ENCODE measurements at places on chromosomes 11 and 22.

GRCh38 chr11:46378811-46379481, 2.5 kb upstream of the MDK start:
- no peak for DNase-seq

DNA sequence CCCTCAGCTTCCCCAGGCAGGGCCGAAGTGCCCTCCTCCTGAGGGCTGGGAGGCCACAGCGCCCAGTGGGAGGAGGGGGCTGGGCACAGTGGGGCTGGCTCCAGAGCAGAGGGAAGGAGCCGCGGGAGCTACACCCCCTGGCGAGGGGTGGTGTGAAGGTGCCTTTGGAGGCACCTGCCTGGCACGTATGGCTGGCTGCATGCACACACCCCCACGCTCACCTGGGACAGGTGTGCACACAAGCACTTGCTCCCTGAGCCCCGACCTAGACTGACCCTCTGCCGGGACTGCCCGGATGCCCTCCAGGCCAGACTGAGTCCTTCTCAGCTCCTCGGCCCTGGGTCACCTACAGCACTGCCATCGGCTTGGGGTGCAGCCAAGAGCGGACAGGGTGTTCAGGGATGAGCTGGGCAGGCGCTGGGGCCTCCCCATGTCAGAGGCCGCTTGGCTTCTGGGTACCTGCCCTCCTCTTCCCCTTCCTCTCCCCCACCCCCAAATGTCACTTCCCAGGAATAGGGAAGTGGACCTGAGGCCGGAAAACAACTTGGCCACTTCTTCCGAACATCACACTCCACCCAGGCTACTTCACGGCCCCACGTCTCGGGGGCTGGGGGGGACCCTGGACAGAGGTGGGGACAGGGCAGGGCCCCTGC, 7.4 kb upstream of the PIM3 start:
- DNase-seq: no peak

DNA sequence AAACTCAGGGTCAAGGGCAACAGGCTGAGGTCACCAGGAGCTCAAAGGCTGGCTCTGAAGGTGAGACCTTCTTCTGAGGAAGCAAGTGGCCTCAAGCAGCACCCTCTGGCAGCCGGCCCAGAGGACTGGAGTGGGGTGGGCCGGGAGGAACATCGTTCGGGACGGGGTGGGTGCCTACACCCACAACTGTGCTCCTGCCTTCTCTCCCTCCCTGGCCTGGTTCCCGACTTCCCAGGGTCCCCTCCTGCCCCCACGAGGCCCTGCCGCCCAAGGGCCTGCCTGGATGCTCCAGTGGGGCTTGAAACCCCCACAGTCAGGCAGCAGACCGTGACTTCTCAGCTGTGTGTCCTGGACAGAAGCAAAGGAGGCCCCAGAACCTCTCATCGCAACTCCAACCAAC, 195.7 kb downstream of the IGLL1 start:
- DNase-seq: no peak

- no peak for DNase-seq
Measured at GRCh38 chr11:131656179-131656838, 285.9 kb downstream of the NTM start.

DNA sequence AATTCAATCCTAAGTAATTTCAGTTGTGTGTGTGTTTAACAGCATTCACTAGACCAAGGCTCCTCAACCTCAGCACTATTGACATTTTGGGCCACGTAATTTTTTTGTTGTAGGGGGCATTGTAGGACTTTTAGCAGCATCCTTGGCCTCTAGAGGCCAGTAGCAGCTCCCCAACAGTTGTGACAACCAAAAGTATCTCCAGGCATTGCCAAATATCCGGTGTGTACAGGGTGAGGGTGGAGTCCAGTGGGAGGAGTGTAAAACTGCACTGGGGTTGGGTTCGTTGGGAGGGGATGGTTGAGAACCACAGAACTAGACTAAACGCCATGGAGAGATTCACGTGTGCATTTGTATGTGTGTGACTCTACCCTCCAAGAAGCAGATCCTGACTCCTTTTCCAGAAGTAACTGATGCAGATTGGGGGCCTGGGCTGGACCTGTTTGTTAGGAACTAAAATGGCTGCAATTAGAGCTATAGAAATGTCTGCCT, 5.9 kb upstream of the PHF21A start:
- DNase-seq: peak; percentile 26

DNA sequence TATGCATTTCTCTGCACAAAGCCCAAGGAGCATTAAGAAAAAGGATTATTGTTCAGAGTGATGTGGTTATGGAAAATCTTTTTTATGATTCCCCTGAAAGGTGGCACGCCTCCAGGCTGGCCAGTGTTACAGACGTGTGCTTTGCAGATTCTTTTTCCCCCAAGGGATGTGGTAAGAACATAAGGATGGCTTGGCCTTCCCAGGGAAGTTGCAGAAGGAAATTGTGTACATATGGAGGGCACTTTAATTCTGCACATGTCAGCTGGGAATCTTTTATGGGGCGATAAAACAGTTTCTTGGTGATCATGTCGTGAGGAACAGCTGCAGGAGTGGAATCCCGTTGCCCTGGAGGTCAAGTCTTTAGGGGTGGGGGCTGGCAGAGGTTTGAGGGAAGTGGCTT, 9.7 kb downstream of the SMARCB1 start:
- DNase-seq: no peak

GRCh38 chr11:70262951-70263350, 7.5 kb upstream of the PPFIA1 start:
- no peak for DNase-seq

- peak; percentile 83 for DNase-seq
Measured at GRCh38 chr11:73141309-73142127, 600 bp downstream of the FCHSD2 start.

DNA sequence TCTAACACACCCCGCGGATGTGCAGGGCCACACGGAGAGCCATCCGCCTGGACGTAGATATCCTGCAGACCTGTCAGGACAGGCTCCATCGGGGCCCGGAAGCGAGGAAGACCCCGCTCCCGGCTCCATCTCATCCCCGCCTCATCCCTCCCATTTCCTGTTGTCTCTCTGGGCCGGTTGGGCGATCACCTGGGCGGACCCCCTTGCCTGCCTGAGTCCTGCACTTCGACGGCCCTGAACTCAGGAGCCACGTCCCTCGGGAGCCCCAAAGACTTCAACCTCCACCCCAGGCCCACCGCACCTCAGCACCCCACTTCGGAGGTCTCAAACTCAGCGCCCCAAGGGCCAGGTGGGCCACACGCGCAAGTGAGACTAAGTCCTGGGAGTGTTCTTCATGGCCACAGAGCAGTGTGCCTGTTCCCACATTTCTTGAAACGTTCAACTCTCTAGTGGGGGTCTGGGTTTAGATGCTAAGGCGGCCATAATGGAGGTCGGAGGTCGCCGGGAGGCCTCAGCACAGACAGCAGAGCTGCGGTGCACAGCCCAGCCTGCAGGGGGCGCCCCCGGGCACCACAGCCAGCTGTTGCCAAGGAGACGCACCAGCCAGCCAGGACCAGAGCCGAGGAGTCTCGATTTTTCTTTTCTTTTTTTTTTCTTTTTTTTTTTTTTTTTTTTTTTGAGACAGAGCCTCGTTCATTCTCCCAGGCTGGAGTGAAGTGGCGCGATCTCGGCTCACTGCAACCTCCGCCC, 26.0 kb upstream of the FADD start:
- DNase-seq: peak; percentile 26

DNA sequence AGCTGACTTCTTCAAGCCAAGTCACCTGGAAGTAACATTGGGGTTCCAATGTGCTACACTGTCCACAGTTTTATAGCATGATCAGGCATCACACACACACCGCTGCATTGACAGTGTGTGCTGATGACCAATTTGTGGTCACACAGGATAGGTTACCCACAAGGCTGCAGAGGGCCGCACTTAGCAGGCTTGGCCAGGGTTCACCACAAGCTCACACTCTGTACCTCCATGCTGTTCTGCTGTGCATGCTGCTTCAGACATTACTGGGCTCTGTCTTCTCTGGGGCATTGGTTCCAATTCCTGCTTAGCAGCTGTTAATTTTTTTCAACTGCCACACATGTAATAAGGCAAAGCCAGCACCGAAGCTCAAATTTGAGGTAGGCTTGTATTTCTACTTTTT, 11.0 kb upstream of the NRIP3 start:
- no peak for DNase-seq

GRCh38 chr11:76436020-76436419, 8.8 kb upstream of the EMSY start:
- no peak for DNase-seq

GRCh38 chr11:5159806-5160205, 5.2 kb upstream of the OR52A1 start:
- no peak for DNase-seq

GRCh38 chr11:64768300-64768694, 8.5 kb upstream of the PYGM start:
- no peak for DNase-seq

DNA sequence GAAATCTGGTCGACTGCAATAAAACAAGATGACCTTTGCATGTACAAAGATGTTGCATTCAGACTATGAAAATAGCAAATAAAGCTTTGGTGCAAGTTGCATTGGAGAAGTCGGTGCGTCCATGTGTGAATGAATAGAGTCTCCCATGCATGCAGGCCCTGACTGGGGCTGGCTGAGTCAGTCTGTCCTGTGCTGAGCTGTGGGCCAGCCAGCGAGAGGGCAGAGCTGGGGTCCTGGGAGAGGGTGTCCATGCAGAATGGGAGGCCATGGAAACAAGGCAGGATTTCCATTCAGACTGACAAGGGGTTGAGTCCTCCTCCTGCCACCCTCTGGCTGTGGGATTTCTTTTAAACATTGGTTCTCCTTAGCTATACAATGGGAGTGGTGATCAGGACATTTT, 2.3 kb upstream of the CRYBB3 start:
- no peak for DNase-seq

- DNase-seq: no peak
Measured at GRCh38 chr11:117198613-117199012, 557 bp upstream of the TAGLN start.

GRCh38 chr11:66391322-66391721, 19.8 kb upstream of the SLC29A2 start:
- no peak for DNase-seq

- no peak for DNase-seq
Measured at GRCh38 chr11:113481672-113482071, 6.5 kb upstream of the DRD2 start.

GRCh38 chr11:2393941-2394817, 6.4 kb upstream of the TSSC4 start:
- DNase-seq: no peak

DNA sequence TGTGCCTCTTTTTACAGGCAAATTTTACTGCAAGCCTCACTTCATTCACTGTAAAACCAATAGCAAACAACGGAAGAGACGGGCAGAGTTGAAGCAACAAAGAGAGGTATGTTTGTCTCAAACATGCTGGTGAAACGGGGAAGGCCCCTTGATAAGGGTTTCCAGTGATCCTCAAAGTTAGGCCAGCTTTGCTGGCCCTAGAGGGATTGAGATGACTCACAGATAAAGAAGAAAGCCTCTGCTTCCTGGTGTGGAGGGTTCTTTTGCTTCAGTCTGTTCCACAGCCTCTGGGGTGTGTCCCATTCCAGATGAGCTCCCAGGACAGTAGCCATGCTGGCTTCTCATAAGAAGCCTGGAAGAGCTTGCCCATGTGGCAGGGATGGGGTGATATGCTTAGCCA, 118.9 kb upstream of the PARVA start:
- no peak for DNase-seq

All from CMK (cell line).